Foreskin keratinocyte (primary cell): ENCODE measurements at places on chromosomes 2 and 18.

- no peak for DNase-seq
These were observed 3.3 kb downstream of the KCNIP3 start for GRCh38 chr2:95300450-95300849.

DNA sequence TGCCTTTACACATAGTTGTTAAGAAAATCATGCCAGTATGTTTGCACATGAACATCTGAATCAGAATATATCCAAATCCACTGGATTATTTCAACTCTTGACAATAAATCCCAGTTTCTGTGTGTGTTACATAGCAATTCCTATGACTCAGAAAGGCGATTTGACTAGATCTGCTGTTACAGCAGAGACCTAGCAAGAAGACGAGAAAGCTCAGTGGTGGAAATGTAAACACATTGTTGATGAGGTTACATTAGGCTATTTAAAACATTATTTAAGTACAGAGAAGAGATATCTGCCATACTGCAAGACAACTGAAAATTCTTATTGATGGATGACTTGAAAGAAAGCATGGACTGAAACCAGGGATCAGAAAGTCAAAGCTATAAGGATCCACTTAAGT lies 73.0 kb upstream of the SMIM21 start:
- DNase-seq, result no peak

DNA sequence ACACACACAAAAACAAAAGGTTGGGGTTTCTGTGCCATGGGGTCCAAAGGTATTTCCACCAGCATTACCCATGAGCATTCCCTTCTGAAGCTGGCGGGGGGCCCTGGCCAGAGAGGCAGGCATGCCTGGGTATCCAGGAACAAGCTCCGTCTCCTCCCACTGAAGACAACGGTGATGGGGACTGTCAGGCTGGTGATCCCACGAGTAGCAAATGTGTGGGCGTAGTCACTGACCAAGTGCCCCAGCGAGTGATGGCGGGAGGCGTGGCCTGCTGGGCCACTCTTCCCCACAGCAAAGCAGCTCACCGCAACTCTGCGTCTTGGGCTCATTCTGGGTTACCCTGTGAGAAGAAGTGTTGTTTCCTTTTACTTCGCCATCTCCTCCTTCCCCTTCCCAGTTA lies 270.6 kb downstream of the CDCA7 start:
- DNase-seq, result no peak

GRCh38 chr2:5589183-5589582 lies 103.0 kb upstream of the SOX11 start:
- DNase-seq, result no peak

GRCh38 chr2:49582946-49583345 lies 428.6 kb upstream of the FSHR start:
- DNase-seq, result no peak

- no peak for DNase-seq
These were observed 119.8 kb downstream of the PLEKHM3 start for GRCh38 chr2:207905546-207905945.

GRCh38 chr18:32707586-32707985 lies 65.2 kb downstream of the KLHL14 start:
- no peak for DNase-seq

- no peak for DNase-seq
These were observed 2.5 kb upstream of the RAD51AP2 start for GRCh38 chr2:17520761-17521160.

GRCh38 chr2:32009516-32010256 lies 1.1 kb downstream of the MEMO1 start:
- no peak for DNase-seq

GRCh38 chr2:171855401-171855800 lies 38.6 kb downstream of the SLC25A12 start:
- peak; percentile 29 for DNase-seq

DNA sequence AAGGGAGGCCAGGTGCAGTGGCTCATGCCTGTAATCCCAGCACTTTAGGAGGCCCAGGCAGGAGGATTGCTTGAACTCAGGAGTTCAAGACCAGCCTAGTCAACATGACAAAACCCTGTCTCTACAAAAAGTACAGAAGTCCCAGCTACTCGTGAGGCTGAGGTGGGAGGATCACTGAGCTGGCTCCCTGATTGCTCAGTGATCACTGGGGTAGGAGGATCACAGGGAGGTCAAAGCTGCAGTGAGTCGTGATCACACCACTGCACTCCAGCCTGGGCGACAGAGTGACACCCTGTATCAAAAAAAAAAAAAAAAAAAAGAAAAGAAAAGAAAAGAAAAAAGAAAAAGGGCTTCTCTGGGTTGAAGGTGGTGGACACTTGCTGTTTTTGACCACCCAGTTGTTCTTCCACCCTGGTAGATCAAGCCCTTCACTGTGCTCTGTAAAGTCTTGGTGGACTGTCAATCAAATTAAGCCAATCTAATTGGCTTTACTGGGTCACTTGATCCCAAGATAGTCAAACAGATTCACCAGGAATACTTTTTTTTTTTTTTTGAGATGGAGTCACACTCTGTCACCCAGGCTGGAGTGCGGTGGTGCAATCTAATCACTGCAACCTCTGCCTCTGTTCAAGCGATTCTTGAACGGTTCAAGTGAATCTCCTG lies 191.6 kb downstream of the AGPS start:
- DNase-seq, result no peak

DNA sequence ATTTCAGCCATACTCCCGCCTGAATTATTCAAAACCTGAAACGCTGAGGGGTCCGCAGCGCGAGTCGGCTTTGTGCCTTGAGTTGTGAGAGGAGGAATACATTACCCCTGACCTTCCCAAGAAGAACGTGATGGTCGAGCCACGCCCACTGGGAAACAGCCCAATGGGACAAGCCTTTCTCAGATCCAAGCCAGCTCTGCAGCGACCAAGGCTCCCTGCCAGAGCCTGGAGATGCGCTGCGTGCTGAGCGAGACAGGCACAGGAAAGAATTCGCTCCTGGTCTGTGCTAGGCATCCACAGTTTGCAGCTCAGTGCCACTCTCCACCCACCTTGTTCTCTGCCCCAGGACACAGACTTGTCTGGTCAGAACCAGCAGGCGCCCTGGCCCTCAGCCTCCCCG lies 74.1 kb upstream of the GLI2 start:
- no peak for DNase-seq

GRCh38 chr2:15253835-15254286 lies 307.3 kb downstream of the NBAS start:
- DNase-seq, result no peak

- no peak for DNase-seq
These were observed 479.9 kb upstream of the FANCL start for GRCh38 chr2:58720770-58721697.

DNA sequence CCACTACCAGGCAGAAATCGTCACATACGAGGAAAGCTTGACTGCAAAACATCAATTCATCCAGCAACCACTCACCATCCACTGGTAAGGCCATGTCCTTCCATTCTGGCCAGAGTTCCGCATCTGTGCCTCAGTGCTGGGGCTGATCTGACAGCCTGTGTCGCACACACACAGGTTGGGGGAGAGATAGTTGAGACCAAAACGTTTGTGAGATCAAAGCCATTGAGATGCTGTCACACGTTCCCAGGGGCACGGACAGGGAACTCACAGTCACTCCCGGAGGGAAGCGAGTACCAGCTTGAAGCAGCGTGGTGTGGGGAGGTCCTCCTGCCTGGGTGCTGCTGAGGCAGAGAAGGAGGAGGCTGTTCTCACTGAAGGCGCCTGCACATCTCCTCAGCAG lies 458.5 kb upstream of the SALL3 start:
- DNase-seq, result no peak

DNA sequence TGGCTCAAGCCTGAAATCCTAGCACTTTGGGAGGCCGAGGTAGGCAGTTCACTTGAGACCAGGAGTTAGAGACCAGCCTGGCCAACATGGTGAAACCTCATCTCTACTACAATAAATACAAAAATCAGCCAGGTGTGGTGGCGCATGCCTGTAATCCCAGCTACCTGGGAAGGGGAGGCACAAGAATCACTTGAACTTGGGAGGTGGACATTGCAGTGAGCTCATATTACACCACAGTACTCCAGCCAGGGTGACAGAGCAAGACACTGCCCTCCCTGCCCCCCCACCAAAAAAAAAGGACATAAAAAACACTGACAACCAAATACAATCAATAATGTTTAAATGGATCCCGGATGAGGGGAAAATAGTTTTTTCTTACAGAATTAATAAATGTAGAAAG lies 7.8 kb downstream of the TIA1 start:
- DNase-seq, result no peak

DNA sequence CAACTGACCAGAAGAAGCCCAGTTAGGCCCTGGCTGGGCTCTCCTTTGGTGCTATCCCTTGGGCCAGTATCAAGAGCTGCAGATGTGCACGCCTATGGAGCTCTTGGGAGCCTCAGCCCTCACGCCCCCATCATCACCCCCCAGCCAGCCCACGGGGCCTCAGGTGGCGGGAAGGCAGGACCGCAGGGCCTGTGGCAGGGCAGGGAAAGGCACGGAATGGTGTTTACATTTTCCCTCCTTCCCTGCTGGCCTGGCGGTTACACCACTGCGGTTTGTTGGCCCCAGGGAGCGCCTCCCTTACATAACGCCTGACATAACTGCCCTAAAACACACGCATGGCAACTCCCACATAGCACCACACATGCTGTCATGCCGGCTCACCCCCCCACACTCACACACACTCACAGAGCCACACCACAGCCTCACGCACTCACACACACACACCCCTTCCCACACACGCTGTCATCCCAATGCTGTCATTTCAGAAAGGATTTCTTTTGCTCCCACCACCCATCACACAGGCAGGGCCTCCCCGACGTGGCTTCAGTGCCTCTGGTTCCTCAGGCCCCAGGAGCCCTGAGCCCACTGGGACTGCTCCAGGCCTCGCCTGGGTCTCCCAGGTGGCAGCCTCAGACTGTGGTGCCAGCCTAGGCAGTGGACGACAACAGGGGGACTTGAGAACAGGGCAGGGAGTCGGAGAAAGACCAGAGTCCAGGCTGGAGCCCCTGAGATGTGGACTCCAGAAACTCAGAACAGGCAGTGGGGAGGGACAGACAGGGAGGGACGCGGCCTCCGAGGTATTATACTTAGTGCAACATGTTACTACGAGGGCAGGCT lies 15.7 kb downstream of the ZFP36L2 start:
- no peak for DNase-seq

DNA sequence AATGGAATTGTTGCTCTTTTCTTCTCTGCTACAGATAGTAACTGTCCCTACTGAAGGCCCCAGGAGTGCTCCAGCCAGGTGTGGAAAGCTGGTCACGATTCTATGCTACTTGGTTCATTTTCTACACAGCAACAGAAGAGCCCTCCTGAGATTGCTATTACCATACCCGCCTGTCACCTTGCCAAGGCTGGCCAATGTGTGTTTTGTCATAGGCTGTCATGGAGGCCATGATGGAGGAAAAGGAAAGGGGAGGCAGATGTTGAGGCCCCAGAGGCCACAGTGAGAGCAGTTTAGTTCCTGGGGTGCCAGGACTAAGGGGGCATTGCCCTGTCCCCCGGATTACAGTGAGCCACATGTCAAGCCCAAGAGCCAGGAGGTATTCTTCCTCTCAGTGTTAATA lies 952 bp downstream of the ELMOD3 start:
- DNase-seq, result no peak

- peak; percentile 83 for DNase-seq
These were observed 79.6 kb downstream of the MMADHC start for GRCh38 chr2:149507974-149508373.

- DNase-seq, result no peak
These were observed 17.4 kb upstream of the CHAC2 start for GRCh38 chr2:53750041-53750768.

GRCh38 chr2:54613794-54614257 lies 109.6 kb upstream of the EML6 start:
- DNase-seq, result peak; percentile 36

GRCh38 chr2:224347176-224348051 lies 54.5 kb downstream of the FAM124B start:
- DNase-seq, result no peak

DNA sequence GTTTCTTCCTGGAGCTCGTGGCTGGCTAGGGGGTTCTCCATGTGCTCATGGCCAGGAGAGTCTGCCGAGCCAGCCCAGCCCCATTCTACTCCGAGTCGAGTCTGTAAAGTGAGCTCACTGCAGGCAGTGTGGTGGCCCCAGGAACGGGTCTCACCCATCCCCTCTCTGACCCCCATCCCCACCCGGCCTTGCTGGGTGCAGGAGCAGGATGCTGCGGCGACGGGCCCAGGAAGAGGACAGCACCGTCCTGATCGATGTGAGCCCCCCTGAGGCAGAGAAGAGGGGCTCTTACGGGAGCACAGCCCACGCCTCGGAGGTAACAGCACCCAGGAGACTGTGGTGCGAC lies 1.4 kb downstream of the ANO7 start:
- no peak for DNase-seq

DNA sequence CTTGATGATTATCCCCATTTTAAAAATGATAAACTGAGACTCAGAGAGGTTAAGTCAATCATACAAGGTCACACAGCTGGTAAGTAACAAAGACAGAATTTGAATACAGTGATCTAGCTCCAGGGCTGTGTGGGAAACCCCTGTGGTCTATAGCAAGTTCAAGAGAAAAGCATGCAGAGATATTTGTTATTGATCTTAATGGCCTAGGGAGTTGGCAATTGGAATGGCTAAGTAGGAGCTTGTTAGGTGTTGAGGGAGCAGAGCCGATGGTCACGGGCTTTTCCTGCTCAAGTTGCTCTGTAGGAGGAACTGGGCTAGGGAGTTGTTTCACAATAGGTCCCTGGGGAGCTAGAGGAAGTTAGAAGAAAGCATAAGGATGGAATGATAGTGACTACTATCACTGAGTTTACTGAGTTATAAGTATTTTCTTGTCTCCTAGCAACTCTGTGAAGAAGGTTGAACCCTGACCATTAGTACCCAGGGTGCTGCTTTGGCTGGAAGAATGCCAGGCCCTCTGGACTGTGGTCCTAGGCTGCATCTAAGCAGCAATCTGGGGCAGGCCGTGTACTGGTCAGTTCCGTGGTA lies 30.0 kb downstream of the RNF125 start:
- DNase-seq, result no peak

GRCh38 chr2:136359121-136359965 lies 241.4 kb upstream of the CXCR4 start:
- DNase-seq, result no peak

GRCh38 chr18:22203035-22203434 lies 33.6 kb downstream of the GATA6 start:
- no peak for DNase-seq

GRCh38 chr2:33583194-33583938 lies 15.7 kb downstream of the FAM98A start:
- no peak for DNase-seq

DNA sequence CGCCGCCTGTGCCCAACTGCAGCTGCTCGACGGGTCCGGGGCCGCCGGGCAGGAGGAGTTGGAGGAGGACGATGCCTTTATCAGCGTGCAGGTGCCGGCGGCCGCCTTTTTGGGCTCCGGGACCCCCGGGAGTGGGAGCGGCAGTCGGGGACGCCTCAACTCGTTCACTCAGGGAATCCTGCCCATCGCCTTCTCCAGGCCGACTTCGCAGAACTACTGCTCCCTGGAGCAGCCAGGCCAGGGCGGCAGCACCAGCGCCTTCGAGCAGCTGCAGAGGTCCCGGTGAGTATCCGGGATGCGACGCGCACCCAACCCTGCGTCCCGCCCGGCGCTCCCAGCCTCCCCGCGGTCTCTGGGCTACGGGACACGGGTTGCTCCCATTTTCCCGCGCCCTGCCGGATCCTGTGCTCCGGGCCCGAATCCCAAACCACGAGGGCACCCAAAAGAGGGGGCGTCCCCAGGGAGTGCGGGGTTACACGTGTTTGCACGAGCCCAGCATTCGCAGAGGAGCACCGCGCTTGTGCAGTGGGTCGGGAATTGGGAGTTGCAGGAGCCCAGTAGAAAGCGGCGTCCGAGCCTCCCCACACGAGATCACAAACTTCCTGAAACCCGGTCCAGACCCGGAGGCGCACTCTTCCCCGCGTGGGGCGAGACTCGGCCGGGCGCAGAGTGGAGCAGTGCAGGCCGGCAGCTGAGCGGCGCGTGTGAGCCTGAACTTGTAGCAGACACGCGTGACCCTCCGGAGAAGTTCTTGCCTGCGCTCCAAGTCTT lies 1.2 kb downstream of the CABLES1 start:
- no peak for DNase-seq
